HT-29 (cell line): ENCODE measurements at places on chromosomes 16 and 17. TPM values are rescaled to one million over a fixed set of nuclear protein-coding genes. Genes with fewer than 3 reads are reported as not detected.
A peak's percentile ranks its signal among the peaks of the same experiment; 100 is the strongest.

DNA sequence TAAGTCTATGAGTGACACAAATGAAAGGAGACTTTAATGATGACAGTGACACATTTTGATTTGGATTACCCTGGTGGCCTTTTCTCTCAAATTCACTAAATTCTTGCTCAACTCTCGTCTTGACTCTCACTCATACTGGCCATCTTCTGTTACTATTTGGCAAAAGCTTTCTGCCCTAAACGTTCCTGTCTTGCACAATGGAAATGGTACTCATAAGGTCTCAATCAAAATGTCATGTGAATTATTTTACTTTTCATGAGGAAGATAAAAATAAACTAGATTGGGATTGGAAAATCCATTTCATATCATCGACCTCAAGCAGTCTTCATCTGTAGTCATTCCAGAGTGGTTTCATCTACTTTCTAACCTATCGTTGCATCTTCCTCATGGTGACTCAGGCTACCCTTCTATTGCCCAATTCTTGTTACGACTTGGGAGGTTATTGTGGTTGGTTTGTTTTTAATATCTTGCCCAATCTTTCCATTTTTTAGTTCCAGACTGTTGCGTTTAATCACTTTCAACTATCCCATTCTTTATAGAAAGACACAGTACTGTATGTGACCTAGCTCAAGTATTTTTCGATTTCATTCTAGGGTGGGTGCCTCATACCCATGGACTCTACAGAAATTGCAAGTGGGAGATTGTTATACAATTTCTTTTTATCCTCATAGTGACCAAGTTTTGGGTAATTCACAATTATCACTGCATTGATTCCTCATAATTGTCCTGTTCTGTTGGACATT lies 317.2 kb upstream of the KCNJ16 start:
- DNase-seq, result no peak

- peak; percentile 90 for DNase-seq
These were observed 21.1 kb downstream of the WIPI1 start for GRCh38 chr17:68435876-68436842.

- no peak for DNase-seq
These were observed 254.3 kb upstream of the SALL1 start for GRCh38 chr16:51405361-51405760.

- no peak for DNase-seq
These were observed 3.8 kb upstream of the DNAH2 start for GRCh38 chr17:7713782-7714181.

- peak; percentile 79 for DNase-seq
These were observed 80.0 kb upstream of the HNF1B start for GRCh38 chr17:37824534-37825485.

DNA sequence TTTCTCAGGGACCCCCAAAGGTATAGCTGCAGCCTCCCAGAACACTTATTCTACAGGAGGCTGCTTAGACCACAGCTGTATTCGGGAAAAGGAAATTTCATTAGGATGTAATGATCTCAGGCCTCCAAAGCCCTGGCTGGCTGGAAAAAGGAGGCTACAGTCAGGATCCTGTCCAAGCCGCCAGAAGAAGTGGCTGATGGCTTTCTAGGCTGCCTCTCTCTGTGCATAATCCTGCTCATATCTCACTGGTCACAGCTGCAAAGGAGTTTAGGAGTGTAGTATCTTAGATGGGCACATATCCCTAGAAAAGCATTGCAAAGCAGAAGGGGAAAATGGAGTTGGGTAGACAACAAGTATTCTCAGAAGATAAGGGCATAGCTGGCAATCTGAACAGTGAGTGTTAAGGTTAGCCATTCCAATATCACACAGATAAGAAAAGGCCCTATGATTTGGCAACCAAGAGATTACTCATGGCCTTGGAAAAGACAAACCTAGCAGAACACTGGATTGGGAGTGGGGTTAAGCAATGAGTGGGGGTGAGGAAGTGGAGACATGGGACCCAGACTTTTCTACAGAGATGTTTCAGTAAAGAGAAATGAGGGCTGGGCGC lies 26.0 kb upstream of the PRKCA start:
- peak; percentile 36 for DNase-seq

Gene PYY
- not detected in 2 replicates for total RNA-seq

Gene ACAP1
- total RNA-seq, result 0.08 TPM in 1 of 2 replicates, not detected in the other

Gene KRTAP17-1
- total RNA-seq, result not detected in 2 replicates
